ENCODE measurements at places on chromosomes 11 and 22.

- peak; percentile 44 for DNase-seq
These were observed 65.3 kb downstream of the BCL2L13 start for GRCh38 chr22:17703811-17704210.

DNA sequence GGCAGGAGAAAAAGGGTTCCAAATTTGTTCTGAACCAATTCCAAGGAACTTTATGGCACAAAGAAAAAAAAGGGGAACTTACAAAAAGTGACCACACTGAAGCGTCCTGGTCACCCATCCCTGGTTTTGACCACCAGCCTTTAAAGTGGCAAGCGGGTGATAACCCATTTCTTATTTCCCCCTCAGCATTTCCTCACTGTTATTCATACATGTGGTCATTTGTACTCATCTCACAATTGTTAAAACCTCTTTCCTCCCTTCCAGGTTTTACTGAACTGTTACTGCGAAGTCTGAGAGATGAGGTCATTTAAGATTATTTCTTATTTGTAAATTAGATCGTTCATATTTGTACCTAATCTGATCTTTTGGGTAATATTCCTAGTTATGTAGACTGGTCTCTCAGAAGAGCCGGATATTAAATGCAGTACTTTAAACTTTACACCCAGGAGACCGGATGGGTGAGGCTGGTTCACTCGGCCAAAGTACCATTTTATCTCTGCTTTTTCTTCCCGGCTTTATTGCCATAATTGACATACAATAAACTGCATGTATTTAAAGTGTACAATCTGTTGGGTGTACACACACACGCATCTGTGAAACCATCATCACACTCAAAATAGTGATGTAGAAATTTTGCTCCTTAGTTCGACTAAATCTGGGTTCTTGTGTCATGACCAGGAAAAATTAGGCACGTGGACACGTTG lies 47.0 kb downstream of the CDPF1 start:
- DNase-seq: no peak

- DNase-seq: no peak
These were observed 1995.6 kb upstream of the RAG2 start for GRCh38 chr11:38593649-38594048.

- DNase-seq: peak; percentile 68
These were observed 737 bp downstream of the BCL2L13 start for GRCh38 chr22:17639247-17639741.

DNA sequence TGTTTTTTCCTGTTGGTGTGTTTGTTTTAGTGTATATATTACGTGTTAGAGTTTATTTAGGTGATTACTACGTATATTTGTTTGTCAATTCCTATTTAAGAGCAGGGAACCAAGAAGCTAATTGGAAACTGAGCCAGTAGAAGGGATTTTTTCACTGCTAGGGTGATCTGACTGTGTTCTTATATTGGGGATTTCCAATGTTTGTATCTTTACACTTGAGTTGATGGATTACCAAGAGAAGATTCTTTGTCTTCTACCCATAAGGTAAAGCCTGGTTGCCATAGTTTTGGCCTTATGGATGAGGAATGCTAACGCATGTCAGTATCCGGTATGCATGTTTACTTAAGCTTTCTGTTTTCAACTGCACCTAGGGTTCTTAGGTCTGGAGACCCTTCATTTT lies 35.6 kb downstream of the SIK2 start:
- DNase-seq: no peak

DNA sequence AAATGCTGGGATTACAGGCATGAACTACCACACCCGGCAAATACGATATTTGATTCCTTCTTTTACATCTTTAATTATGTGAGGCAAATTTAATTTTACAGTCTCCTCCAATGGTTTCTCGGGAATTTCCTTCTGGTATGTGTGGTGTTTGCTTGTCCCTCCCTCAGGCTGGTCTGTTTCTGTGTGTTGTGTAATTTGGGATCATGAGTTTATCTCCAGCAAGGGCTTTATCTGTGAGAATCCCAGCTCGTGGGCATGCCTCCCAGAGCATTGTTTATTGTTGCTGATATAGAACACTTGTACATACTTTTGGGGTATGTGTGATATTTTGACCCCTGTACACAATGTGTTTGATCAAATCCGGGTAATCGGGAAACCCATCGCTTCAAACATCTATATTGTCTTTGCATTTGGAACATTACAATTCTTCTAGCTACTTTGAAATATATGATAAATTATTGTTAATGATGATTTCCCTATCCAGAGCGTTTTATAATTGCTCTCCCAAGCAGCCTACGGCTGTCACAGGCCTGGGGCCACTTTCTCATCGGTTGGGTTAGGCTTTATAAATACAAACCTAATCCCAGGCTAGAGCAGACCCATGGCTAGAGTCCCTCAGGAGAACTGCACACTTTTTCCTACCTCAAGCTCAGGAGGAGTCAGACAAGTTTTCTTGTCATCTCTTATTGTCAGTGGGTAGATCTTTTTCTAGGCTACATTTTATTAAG lies 15.0 kb upstream of the PRR5 start:
- peak; percentile 64 for DNase-seq

GRCh38 chr22:49877642-49878041 lies 24.0 kb downstream of the ZBED4 start:
- no peak for DNase-seq

- peak; percentile 20 for DNase-seq
These were observed 61.4 kb downstream of the MTMR3 start for GRCh38 chr22:29944339-29944738.
